ENCODE measurements at places on chromosomes 12 and 14.
A peak's percentile ranks its signal among the peaks of the same experiment; 100 is the strongest.

DNA sequence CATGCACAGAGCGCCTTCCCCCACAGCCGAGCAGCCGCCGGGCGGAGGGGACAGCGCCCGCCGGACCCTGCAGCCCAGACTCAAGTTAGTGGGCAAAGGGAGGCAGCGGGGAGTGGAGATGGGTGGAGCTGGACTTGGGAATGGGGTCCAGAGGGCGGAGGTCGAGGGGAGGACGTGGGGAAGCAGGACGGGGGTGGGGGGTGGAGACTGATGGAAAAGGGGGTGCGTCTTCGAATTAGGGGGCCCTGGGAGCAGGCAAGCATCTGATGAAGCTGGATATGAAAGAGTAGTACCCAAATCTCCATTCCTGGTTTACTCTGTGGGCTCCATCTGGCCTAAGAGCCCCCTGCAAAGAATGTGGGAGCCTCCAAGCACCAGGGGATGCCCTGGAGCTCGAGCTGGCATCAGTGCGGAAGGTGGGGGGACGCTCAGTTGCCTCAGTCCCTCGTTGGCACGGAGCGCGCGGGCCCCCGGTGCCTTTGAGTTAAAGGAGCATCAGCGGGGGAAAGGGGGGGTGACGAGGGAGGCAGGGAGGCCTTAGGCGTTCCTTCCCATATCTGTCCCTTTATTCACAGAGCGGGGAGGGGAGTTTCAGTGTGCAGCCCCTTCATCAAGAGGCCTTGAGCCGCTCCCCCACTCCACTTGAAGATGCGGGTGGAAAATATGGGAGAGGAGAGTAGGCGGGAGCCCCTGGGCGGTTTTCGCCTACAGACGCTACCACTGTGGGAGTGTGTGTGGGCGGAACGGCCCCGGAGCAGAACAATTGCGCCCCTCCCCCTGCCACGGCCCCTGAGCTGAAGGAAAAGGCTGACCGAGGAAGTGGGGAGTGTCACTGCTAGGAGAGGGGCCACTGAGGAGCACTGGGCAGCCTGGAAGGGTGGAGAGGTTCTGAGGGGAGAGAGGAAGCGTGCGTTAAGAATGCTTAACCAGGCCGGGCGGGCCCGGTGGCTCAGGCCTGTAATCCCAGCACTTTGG, 644 bp downstream of the NAB2 start:
- peak; percentile 87 for DNase-seq

- no peak for DNase-seq
Observed at GRCh38 chr14:89240414-89240813, 176.6 kb downstream of the FOXN3 start.

DNA sequence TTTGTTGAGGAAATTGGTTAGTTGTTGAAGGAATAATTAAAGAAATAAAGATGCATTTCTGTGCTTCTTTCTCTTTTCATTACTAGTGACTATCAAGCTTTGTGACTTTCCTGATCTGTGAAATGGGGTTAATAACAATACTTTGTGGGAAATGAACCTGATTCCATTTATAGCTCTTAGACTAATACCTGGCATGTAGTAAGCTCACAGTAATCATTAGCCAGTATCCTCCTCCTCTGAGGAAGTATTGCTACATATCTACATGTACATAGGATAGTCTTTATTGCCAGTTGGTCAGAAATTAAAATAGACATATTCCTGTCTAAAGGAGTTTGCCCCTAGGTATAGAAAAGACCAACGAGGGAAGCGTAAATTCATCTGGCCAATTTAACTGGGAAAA, 1.8 kb upstream of the CCDC198 start:
- no peak for DNase-seq

- DNase-seq, result no peak
Observed at GRCh38 chr14:101239065-101239464, 322.2 kb upstream of the DIO3 start.

DNA sequence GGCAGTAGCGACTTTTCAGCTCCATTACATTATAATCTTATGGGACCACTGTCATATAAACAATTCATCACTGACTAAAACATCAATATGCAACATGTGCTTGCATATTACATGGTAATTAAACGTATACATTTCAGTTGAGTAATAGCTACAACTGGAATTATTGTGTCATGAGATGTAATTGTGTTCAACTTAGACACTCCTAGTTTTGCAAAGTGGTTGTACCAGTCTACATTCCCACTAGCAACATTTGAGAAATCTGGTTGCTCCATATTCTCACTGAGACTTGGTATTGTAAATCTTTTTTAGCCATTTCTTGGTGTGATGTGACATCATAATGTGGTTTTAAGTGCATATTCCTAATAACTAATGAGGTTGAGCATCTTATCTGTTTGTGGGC, 90.0 kb downstream of the CAPZA3 start:
- DNase-seq, result no peak

- no peak for DNase-seq
Observed at GRCh38 chr14:32574269-32574668, 245.2 kb downstream of the AKAP6 start.

All from retina (tissue), 1 donor.